ENCODE measurements at places on chromosomes 16 and 17.

DNA sequence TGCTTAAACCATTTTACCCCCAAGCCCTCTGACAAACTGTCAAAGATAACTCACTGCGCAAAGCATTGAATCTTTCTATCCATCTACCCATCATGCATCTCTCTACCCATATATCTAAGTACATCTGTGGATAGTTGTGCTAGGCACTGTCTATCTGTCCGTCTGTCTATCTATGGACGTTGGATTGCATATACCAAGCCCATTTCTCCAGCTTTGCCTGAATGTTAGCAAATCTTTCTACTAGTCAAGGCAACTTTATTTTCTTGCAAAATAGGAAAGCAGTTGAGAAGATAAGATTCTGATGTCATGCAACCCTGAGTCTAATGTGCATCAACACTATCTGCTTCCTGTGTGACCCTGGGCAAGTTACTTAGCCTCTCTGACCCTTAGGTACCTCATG lies 117.2 kb downstream of the XYLT1 start:
- no peak for DNase-seq

GRCh38 chr16:86637744-86638143 lies 59.4 kb downstream of the FOXL1 start:
- DNase-seq, result no peak

GRCh38 chr17:73121506-73121905 lies 29.0 kb upstream of the SLC39A11 start:
- DNase-seq, result no peak

- DNase-seq, result no peak
Measured at GRCh38 chr16:67935101-67935401, 1.6 kb downstream of the PSMB10 start.

GRCh38 chr16:10865991-10866966 lies 10.7 kb upstream of the CIITA start:
- DNase-seq, result no peak

DNA sequence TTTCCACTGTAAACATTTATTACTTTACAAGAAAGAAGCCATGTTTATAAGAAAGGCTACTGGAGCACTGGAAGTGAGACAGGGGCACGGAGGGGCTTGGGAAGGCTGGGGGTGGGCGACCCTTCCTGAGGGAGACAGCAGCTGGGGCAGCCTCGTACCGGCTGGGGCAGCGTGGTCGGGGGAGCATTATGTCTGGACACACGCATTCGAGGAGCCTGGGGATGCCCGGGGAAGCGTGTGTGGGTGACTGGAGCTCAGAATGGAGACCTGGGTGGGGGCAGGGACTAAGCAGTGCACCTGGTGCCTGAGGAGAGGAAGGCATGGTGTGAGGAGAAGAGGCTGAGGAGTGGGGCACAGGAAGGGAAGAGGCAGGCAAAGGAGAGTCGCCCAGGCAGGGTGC lies 64.5 kb downstream of the SRCIN1 start:
- no peak for DNase-seq

DNA sequence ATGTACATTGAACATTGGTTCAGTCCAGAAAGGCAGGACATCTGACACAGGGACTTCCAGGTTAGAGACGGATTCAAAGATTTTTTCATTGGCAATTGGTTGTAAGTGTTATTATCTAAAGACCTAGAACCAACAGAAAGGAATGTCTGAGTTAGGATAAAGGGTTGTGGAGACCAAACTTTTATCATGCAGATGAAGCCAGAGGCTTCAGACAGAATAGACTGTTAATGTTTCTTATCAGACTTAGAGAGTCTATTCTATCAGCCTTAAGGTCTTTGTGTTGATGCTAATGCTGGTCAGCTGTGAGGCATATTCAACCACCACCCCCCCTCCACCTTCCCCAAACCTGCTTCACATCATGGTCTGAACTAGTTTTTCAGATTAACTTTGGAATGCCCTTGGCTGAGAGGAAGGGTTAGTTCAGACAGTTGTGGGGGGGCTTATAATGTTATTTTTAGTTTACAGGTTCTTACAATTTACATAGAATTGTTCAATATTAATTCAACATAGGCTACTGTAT lies 2.1 kb upstream of the ITGB3 start:
- DNase-seq, result no peak

- no peak for DNase-seq
Measured at GRCh38 chr16:89575247-89576152, at the start of gene CPNE7. TSS of gene CPNE7 (plus strand) at chr16:89575758. CDS start at chr16:89575898, 140 bp downstream.

DNA sequence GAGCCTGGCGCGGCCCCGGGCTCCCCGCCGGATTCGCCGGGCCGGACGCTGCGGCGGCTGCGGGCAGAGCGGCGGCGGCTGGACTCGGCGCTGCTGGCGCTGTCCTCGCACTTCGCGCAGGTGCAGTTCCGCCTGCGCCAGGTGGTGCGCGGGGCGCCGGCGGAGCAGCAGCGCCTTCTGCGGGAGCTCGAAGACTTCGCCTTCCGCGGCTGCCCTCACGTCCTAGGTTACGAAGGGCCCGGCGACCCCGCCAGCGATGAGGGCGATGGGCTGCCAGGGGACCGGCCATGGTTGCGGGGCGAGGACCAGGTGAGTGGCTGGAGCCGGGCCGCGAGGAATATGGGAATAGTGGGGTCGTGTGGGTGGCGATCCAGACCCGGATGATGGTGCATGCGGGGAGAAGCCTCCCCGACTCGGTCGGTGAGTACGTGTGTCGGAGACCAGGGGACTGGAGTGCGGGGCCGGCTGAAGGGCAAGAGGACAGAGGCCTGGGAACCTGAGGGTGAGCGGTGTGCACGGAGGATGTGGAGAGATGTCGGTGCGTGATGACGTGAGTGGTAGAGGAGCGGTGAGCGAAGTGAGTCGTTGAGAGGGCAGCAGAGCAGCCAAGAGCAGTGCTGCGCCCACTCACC lies 517 bp downstream of the RUNDC1 start:
- DNase-seq, result peak; percentile 65
